ENCODE measurements at places on chromosomes 1 and 21.

- DNase-seq, result no peak
These were observed 297.6 kb upstream of the ADGRL4 start for GRCh38 chr1:79304131-79304530.

GRCh38 chr1:209134001-209134400, 449.5 kb upstream of the CAMK1G start:
- no peak for DNase-seq

DNA sequence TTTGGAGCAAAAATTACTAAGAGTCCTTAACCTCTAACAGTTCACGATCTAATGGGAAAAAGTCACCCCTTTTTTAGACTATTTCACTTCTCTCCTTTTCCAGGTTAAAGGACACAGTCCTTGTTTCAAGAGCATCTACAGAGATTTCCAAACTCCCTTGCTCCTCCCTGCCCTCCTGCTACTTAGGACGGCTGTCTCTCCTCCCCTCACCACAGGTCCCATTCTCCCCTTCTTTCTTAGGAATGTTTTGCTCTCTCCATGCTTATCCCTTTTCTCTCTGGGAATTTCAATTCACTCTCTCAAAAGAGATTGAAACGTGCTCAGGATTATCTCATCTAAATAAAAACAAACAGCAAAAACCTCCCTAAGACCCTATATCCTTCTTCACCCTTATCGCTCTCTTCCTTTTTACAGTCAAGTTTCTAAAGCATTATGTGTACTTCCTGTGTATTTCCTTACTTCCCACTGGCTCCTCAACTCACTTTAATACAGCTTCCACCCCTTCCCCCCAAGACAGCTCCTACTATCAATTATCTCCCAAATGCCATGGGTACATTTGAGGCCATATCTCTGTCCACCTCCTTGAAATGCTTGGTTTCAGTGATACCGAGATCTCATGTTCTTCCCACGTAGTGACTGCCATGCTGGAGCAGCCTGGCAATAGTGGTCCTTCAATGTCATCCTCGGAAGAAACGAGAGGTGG, 43.2 kb upstream of the ZNF281 start:
- no peak for DNase-seq

- no peak for DNase-seq
These were observed 35.8 kb downstream of the VANGL1 start for GRCh38 chr1:115677565-115677964.

DNA sequence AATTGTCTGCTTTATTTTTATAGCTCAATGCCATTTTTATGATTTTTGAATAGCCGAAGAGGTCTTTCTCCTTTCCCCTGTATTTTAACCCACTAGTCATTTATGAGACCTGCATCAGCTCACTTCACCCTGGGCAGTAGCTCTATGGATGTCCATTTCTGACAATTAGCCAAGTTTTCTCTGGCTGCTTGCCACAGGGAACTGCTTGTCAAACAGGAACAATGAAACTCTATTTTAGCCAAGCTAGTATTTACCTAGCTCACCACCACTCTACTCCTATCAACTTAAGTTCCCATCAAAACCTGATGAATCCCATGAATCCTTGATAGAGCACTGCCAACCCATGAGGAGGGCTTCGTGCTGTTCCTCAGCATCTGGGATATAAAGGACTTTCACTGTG, 406.7 kb downstream of the RWDD3 start:
- DNase-seq, result no peak

DNA sequence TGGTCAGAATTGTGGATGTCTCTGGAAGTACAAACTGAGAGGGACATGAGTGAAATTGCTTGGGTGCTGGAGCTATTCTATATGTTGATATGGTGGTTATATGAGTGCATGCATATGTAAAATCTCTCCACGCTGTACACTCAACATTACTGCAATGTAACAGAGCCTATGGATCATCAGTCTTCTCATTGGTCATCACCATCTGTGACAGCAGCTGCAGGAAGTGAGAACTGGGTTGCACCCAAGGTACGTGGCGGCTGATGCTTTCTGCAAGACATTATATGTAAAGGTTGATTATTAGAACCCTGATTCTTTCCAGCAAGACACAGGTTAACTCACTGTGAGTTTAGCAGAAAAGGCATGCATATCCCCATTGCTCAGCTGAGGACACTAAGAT, 387.1 kb downstream of the OMA1 start:
- no peak for DNase-seq

DNA sequence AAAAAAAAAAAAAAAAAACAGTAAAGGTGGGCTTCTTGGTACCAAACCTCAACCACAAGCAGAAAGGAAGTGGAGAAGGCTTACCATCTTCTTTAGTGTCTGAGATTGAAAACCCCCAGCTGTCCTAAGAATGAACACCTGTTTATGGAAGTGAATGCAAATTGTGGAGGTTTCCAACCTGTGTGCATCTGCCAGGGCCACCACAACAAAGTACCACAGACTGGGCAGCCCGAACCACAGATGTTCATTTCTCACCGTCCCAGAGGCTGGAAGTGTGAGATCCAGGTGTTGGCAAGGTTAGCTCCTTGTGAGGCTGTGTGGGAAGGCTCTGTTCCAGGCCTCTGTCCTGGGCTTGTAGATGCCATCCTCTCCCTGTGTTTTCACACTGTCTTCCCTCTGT, 348.7 kb downstream of the SETD4 start:
- DNase-seq, result no peak

All from cardiac septum (tissue), 1 donor.